NCI-H1417 (cell line): ENCODE measurements at places on chromosomes 2 and 18.
A peak's percentile ranks its signal among the peaks of the same experiment; 100 is the strongest.

DNA sequence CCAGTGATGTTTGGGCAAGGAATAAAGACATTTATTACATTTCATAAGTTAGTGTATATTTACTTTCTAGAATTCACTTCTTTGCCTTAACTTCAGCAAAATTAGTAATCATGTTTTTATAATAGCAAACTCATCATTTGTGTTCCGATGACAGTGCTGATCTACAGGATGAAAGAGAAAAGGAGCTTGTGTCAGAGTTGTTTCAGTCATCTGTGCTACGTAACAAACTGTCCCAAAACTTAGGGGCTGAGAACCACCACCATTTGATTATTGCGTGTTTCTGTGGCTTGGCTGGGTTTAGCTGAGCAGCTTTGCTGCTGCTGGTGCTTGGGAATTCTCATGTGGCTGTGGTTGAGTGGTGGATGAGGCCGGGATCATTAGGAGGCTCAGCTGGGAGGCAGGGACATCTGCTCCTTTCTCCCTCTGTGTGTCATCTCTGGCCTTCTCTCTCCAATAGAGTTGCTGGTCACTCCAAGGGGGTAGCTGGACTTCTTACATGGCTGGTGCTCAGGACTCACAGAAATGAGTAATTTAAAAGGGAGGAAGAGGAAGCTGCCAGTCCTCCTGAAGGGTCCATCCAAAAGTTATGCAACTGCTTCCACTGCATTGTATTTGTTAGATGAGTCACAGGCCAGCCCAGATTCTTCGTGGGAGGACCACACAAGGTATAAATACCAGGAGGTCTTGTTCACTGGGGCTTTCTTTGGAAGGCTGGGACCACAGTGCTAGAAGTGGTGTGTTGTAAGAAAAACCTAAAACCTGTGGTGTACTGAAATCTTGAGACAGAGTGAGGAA is 43.4 kb upstream of the HAAO start:
- DNase-seq: no peak

GRCh38 chr18:42583283-42583731 is 532.2 kb downstream of the RIT2 start:
- no peak for DNase-seq

GRCh38 chr2:64861452-64862397 is 127.5 kb upstream of the SLC1A4 start:
- DNase-seq: no peak

DNA sequence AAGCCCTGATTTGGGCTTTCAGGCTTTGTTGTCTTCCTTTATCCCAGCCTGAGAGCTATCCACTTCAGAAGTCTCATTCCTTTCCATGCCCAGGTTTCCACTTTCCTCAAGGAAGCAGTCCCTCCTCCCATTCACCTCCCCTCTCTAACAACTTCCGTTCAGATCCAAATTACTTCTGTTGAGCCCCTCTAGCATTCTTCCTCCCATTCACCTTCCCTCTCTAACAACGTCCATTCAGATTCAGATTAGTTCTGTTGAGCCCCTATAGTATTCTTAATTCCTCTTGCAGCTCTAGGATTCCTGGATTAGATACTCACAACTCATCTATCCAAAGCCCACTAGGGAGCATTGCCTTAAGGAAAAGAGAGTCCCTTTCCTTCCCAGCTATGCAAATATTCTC is 216.8 kb downstream of the RAD51AP2 start:
- no peak for DNase-seq

- DNase-seq: no peak
Measured at GRCh38 chr2:72676341-72677025, 149.3 kb downstream of the EXOC6B start.

DNA sequence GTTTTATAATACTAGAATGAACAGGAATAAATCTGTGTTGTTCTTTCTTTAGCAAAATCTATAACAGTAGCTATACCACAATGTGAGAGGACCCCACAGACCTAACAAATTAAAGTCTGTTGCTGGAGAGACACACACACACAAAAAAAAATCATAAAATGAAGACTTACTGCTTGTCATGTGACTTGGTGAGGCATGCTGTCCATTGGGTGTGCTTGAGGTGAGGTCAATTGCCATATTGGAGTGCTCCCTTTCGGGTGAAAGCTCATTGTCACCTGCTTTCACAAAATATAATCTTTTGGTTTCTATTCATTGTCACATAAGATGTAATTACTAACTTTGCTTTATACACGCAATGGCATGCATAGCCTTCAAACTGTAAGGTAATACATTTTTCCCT is 3.9 kb downstream of the IKZF2 start:
- DNase-seq: no peak

- DNase-seq: no peak
Measured at GRCh38 chr2:161077367-161078210, 82.6 kb upstream of the TANK start.

- no peak for DNase-seq
Measured at GRCh38 chr2:135963841-135964240, 21.6 kb downstream of the DARS1 start.

DNA sequence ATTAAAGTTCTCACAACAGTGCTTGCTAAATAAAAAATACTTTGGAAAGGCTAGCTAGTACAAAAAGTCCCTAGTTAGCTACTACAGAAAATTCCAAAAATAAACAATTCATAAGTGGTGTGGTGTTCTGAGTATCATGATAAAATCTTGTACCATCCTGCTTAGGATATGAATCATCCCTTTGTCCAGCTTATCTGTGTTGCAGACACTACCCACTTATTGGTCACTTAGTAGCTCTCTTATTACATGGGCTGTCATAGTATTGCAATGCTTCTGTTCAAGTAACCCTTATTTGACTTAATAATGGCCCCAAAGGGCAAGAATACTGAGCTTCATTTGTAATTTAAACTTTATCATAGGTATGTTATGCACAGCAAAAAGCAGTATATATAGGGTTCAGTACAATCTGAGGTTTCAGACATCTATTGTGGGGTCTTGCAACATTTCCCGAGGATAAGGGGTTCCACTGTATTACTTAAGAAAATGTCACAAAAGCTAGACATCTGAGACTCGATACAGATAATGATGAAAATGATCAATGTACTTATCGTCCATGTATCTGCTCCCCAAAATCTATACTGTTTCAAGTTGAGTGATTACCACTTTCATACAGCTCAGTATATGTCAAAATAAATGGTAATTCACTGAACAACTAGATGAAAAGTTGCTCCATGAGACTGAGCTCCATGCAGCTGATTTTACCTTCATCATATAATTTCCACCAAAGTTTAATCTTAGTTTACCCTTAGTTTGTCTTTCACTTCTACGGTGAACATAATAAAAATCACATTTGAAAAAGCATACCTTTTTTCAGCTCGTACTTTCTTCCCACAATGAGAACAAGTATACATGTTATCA is 93.8 kb downstream of the C2orf74 start:
- DNase-seq: no peak

DNA sequence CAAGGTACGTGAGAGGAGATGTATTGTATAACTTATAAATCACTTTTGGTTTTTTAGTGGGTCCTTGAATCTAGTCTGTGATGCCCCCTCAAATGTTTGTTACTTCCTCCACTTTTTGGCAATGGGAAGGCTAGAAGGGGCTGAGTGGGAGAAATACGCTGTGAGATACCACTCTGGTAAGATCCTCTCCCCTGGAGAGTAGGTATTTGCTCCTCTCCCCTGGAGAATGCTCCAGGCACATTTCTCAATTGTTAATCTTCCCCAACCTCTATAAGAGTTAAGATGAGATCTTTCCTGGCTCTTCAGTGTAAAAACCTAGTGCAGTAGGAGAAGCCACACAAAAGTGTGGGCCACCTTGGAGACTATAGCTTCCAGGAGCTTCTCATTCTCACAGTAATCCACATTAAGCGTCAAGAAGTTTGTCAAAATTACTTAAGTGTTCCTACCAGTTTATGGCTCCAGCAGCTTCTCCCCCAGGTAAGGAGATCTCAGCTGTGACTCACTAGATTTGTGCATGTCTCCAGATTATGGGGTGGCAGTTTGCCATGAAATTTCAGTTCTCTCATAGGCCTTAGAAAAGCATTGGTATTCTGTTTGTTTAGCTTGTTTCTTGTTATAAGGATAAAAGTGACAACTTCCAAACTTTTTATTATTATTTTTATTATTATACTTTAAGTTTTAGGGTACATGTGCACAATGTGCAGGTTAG is 182.6 kb downstream of the FSIP2 start:
- no peak for DNase-seq

- DNase-seq: no peak
Measured at GRCh38 chr2:240725671-240726070, 34.0 kb downstream of the AQP12A start.

DNA sequence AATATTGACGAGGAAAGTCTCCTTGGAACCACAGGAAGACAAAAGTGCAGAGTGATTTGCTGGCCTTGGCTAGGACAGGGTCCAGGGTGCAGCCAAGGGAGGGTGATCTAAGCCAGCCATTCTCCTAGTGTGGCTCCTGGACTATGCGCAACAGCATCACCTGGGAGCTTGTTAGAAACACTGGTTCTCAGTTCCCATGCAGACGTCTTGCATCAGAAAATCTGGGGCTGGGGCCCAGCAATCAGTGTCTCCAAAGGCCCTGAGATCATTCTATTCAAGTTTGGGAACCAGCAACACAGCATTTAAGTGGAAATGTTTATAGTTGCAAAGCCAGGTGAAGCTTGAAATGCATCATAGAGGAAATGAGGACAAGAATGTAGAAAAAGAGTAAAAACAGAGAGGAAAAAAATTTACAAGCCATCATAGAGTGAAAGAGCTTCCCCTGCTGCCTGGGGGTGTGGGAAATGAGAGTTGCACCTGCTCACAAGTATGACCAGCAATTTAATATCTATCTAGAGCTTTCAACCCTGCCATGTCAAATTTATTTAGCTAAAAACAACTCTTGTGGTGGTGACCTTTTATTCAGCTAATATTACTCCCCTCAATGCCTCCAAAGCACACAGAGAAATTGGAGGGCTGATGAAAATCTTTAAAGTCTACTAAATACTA is 54.4 kb upstream of the SEC11C start:
- no peak for DNase-seq

DNA sequence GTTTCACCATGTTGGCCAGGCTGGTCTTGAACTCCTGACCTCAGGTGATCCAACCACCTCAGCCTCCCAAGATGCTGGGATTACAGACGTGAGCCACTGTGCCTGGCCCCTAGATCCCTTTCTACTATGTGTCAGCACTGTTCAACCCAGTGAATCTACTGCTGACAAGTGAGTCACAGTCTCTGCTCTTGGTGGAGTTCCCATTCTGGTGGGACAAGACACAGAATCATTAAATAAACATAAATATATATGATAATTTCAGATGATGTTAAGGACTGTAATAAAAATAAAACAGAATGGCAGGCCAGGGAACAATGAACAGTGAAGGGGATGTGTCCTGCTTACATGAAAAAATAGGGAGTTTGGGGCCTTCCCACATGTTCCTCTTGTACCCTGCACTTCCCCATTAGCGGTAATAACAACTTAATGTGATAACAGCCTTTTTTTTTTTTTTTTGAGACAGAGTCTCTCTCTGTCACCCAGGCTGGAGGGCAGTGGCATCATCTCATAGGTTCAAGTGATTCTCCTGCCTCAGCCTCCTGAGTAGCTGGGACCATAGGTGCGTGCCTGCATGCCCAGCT is 112.2 kb downstream of the CPO start:
- DNase-seq: no peak

DNA sequence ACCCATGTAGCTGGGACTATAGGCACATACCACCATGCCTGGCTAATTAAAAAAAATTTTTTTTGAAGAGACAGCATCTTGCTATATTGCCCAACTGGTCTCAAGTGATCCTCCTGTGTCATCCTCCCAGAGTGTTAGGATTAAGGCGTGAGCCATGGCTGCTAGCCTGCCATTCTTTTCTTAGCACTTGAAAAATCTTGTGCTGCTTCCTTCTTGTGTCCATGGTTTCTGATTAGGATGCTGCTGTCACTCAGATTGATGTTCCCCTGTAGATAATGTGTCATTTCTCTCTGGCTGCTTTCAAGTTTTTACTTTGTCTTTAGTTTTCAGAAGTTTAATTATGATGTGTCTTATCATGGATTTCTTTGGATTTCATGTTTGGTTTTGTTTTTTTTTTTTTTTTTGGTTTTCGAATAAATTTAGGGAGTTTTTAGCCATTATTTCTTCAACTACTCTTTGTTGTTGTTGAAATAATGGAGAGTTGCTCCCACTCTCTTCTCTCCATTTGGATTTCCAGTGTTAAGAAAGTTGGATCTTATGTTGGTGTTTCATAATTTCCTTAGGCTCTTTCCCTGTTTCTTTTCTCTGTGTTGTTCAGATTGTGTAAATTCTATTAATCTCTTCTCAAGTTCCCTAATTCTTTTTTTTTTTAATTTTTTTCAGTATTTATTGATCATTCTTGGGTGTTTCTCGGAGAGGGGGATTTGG is 2.5 kb downstream of the ATP9B start:
- no peak for DNase-seq

DNA sequence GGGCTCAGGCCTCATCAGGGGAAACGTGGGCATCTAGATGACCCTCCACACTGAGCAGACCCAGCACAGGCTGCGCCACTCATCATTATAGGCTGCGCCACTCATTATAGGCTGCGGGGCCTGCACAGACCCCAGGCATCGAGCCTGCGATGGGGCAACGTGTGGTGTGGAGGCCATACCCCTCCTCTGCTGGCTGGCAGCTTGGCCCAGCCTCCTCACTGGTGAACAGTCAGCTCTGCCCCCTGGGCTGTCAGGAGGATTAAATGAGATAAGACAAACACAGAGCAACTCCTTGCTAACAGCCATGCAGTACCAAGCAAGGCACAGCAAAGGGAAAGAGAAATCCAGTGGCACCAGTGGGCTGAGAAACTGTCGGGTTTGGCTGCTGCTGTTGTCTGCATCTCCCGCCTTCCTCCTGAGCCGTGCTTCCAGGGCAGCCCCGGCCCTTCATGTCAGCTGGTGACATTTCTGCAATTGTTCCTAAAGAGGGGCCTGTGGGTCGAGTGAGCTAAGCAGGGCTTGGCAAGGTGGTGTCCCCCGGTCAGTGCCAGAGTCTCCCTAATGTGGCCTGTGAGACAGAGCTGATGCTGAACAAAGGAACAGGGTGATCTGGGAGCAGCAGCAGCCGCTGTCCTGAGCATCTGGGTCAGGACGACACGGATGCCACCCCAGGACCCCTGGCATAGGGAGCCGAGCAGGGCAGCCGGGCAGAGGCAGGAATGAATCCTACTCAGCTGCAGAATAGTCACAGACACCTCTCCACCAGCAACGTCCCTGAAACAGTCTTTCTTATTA is 48.7 kb downstream of the RRM2 start:
- no peak for DNase-seq

- peak; percentile 83 for DNase-seq
Measured at GRCh38 chr2:179264368-179265081, at the start of gene SESTD1. TSS of gene SESTD1 (minus strand) at chr2:179264832. CDS start at chr2:179191841, 72,991 bp downstream.

- DNase-seq: no peak
Measured at GRCh38 chr2:72028996-72029395, 118.7 kb downstream of the CYP26B1 start.
